Activated CD4-positive, alpha-beta memory T cell treated with anti-CD3 and anti-CD28 coated beads for 36 hours (primary cell): ENCODE measurements at places on chromosomes 5 and 9.

- no peak for DNase-seq
These were observed 777 bp downstream of the GPSM1 start for GRCh38 chr9:136328011-136328621.

- DNase-seq, result no peak
These were observed 15.3 kb upstream of the F2RL2 start for GRCh38 chr5:76638479-76638878.

DNA sequence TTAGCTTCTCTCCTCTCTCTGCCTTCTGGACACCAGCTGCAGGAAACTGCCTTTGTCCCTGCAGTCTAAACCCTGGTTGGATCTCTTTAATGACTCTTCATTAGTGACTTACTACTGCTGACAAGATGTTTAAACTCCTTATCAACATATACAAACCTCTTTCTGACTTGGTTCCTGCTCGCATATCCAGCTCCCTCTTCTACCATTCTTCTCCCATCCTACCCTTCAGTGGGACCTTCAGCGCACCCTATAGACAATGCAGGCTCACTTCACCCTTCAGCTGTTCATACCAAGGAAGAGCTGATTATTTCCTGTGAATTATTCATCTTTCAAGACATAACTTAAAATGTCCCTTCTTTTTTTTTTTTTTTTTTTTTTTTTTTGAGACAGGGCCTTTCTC lies 436.5 kb downstream of the KIAA0825 start:
- no peak for DNase-seq

- peak; percentile 73 for DNase-seq
These were observed 32.1 kb downstream of the MTMR12 start for GRCh38 chr5:32280656-32281081.

- no peak for DNase-seq
These were observed 14.6 kb downstream of the FGF1 start for GRCh38 chr5:142671266-142671665.

DNA sequence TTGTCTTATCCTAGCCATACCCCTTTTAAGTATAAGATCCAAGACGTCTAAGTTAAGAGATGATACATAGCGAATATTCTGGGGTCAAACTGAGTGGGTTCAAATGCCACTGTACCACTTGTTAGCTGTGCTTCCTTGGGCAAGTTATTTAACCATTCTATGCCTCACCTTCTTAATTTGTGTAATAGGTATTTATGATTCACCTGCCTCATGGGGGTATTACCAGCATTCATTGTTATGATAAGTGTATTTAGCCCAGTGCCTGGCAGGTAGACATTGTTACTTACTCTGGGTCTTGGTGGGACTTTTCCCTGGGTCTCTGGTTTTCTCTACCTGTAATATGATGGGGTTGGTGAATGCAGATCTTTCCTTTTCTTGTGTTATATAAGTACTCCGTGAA lies 3.8 kb downstream of the LARP1 start:
- DNase-seq, result no peak

- no peak for DNase-seq
These were observed 388.0 kb upstream of the PIK3R1 start for GRCh38 chr5:67827541-67827940.

DNA sequence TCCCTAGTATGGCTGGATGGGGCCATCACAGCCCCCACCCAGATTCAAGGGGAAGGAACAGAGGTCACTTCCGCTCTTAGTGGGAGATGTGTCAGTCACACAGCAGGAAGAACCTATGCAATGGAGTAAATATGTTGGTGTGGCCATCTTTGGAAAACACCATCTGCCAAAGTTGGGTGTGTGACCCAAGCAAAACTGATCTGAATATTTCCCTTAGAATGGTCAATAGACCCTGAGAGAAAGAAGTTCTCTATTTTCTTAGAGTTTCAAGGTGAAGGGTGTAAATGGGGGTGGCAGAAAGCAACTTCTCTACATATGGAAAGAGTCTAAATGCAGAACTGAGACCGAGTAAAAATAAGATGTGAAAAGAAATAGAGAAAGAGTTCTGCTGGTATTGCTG lies 212.7 kb downstream of the ESM1 start:
- no peak for DNase-seq

DNA sequence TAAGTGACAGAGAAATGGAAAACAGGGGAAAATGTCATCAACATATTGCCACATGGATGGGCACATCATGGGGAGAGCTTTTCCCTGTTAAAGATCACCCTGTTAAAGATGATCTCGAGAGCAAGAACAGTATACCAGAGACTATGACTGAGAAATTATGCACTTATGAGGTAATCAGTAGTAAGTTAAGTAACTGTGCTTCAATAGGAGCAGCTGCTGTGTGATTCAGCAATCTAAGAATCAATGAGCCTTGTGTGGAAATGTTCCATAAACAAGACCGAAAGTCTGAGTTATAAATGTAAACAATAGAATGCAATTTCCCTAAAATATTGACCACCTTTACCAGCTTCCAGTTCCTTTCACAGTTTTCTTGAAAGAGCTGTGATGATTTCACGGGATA lies 582.3 kb downstream of the CAAP1 start:
- no peak for DNase-seq

DNA sequence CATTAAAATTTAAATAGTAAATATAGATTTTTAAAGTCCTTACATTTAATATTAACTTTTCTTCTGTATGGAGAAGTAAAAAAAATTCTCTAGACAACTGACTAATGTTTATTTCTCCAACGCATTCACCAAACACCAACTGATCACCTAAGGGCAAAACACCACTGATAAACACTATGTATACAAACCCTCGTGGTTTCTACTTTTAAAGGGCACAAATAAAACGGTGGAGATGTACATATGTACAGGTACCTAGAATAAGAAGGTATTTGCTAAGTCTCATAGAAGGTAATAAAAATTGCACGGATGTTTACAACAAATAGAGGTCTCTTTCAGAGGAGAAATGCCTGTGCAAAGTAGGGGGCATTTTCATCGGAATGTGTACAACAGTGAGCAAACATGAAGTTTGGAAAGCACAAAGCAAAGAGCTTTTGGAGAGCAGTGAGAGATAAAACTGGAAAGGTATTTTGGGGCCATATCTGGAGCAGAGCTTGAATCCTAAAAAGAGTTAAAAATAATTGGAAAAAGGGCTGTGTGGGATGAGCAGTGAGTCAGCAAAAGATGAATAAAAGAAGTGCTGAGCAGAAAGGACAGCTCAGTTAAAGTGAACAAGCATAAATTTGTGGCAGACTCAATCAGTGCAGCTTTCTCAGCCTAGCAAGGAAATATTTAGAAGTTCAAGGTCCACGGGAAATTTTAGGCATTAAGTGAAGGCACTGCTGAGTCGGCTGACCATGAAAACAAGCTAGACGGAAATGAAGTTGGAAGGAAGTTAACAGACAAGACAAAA lies 160.0 kb downstream of the TMEM161B start:
- no peak for DNase-seq

GRCh38 chr5:179271821-179272325 lies 73.4 kb downstream of the ADAMTS2 start:
- no peak for DNase-seq

DNA sequence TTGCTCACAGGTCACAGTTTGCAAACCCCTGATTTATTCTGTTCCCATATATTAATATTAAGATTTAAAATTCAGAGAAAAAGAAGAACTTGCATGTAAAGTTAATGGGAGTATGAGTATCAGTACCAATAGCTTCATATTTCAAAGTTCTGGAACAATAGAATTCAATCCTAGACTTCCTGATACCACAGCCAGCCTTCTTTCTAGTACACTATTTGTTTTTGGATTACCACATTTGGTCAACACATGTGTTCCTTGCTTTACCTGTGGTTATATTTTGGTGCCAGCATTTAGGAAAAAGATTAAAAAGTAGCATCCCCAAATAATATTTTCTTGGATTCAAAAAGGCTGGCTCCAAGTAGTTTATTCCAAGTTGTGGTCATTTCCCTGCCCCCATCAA lies 49.5 kb downstream of the SPINK5 start:
- DNase-seq, result no peak

- DNase-seq, result no peak
These were observed 165.8 kb downstream of the MELK start for GRCh38 chr9:36738318-36738976.

DNA sequence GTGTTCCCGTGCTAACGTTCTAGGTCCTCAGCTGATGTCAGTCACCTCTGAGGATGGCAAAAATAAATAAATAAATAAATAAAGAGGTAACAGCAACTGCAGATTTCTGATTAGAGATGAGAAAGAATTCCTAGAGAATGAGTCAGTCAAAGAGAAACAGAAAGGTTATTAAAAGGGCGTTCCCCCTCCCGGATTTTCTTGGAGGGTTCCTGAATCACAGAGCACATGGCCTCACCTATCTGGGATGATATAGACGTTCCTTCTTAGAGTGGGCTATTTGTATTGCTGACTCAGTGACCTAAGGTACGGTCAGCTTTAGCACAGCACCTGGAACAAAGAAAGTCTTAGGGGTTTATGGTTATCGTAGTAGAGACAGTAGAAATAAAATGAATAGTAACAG lies 30.6 kb downstream of the HTR4 start:
- DNase-seq, result no peak

GRCh38 chr5:107794741-107795140 lies 124.0 kb upstream of the EFNA5 start:
- no peak for DNase-seq

DNA sequence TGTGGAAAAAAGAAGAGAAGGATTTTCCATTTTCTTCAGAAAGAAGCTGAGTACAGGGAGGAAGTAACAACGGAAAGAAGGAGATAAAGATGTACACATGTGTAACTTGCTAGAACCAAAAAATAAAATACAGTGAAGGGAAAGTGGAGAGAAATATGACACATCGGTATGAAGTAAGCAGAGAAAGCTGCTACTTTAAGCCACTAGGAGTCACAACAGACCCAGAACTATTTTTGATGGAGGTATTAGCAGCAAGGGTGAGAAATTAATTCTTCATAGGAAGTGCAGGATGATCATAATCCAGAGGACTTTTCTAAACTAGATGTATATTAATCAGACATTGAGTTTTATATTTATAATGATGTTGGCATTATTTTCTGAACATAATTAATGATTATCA lies 88.5 kb downstream of the FAM174A start:
- no peak for DNase-seq

DNA sequence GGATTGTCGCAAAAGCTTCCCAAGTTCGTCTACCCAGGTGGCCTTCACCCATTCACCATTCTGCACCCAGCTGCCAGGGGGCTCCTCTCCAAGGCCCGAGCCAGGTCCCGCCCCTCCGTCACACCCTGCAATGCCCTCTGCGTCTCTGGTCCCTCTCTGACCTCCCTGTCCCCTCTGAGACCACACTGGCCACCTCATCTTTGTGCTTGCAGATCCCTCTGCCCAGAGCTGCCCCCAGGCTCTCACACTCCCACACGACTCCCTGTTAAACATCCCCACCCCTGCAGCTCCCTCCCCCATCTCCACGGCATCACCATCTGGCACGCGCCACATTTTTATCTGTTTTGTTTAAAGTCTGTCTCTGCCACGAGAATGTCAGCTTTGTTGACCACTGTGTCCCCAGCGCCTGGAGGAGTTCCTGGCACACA lies 243.6 kb downstream of the PBX3 start:
- DNase-seq, result no peak

DNA sequence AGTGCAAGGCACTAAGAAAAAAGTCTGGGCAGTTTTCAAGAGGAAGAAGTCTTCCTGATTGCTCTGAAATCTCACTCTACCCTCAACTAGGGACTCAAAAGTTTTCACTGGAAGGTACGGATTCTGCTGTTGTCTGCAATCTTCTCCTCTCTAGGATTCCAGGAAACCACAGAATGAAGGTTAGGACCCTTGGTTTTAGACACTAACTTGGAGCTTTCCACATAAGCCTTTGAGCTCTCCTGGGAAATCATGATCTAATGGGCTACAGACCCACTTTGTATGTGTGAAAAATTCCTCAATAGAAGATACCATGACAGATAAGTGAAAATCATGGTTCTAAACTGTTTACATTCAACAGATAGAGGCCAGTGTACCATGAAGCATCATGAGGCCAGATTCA lies 265.1 kb downstream of the PSAT1 start:
- no peak for DNase-seq

- DNase-seq, result no peak
These were observed 2.1 kb downstream of the SLC6A3 start for GRCh38 chr5:1443171-1443570.

DNA sequence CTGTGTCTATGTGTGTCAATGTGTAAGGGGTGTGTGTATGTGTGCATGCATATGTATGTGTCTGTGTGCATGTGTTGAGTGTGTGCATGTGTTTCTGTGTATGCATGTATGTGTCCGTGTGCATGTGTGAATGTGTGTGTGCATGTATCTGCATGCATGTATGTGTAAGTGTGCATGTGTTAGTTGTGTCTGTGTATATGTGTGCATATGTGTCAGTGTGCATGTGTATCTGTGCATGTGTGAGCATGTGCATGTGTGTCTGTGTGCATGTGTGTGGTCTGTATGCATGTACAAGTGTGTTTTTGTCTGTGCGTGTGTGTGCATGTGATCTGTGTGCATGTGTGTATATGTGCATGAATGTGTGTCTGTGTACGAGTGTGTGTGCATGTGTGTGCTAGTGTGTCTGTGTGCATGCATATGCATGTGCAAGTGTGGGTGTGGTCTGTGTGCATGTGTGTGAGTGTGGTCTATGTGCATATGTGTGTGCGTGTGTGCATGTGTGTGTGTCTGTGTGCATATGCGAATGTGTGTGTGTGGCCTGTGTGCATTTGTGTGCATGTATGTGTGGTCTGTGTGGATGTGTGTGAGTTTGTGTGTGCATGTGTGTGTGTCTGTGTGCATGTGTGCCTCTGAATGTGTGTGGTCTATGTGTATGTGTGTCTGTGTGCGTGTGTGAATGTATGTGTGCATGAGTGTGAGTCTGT lies 9.6 kb downstream of the FAM163B start:
- no peak for DNase-seq

GRCh38 chr5:41790038-41790776 lies 80.0 kb downstream of the OXCT1 start:
- no peak for DNase-seq

GRCh38 chr9:111904891-111905291 lies 8.3 kb downstream of the UGCG start:
- no peak for DNase-seq

DNA sequence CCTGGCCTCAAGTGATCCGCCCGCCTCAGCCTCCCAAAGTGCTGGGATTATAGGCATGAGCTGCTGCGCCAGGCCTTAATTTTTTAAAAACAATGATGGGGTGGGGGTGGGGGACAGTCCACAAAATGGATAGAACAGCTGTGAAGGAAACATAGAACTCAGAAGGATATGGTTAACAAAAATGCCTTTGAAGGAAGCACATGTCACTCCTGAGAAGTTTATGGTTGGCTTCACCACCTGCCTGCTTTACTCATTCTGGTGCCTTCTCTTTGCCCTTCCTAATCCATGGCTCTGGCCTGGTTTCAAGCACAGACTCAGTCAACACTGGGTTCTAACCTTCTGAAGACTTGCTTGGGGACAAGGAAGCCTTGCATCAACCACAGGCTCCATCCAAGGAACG lies 10.3 kb downstream of the BAG1 start:
- no peak for DNase-seq

DNA sequence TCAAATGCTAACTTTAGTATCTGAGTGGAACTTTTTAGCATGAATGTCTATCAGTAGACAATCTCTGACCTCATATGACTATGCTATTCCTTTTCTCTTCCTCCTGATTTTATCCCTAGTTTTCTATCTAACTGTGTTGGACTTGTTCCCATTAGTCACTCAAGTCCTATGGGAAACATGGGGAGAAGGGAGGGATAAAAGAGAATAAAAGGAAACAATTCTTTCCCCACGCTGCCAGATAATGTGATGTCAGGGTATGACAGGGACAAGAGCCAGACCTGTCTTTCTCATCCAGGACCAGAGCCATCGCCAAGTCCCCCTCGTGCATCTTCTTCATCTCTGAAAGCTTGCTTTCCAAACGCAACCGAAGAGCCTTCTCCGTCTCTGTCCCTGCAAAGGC lies 43.9 kb downstream of the CDK5RAP2 start:
- DNase-seq, result no peak
